GM06990 (cell line): ENCODE measurements at places on chromosomes 7 and 10.

DNA sequence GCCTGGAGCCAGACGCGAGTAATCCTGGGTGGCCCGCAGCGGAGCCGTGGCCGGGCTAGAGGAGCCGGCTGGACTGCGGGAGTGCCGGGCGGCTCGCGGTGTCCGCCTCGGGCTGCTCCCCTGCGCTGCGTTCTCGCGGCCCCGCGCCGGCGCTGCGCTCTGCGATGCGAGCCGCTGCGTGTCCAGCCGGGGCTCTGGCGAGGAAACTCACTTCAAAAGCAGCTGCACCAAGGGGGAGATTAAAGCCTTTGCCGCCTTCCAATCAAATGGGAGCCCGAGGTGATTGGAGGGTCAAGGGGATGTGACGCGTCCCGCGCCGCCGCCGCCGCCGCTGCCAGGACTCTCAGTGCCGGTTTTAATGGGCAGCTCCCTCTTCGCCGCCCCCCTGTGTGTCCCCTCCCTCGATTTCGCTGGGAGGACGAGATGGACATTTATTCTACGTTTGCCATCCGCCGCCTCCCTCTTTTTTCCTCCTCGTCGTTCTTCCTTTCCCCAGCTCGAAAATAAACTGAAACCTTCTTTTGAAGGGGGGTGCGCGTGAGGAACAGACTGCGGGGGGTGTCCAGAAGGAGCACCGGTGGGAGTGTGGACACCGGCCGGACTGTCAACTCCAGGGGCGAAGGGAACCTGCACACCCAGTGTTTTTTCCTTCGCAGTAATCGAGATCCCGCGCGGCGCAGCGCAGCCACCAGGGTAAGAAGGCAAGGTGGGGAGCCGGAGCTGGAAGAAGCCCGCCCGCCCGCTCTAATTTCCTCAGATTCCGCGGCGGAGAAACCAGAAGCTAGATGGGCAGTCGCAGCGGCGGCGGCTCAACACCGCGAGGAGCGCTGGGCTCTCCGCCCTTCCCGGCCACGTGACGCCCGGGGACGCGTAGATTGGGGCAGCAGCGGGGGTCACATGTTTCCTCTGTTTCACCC lies at the start of gene ZNF503:
ZNF503 (minus strand) TSS at position 196 of the 917 bp plus-strand sequence. CDS start 345 bp downstream, outside the sequence.
- peak; percentile 56 for DNase-seq

- no peak for DNase-seq
These were observed 61.7 kb upstream of the NPTX2 start for GRCh38 chr7:98555403-98555802.

DNA sequence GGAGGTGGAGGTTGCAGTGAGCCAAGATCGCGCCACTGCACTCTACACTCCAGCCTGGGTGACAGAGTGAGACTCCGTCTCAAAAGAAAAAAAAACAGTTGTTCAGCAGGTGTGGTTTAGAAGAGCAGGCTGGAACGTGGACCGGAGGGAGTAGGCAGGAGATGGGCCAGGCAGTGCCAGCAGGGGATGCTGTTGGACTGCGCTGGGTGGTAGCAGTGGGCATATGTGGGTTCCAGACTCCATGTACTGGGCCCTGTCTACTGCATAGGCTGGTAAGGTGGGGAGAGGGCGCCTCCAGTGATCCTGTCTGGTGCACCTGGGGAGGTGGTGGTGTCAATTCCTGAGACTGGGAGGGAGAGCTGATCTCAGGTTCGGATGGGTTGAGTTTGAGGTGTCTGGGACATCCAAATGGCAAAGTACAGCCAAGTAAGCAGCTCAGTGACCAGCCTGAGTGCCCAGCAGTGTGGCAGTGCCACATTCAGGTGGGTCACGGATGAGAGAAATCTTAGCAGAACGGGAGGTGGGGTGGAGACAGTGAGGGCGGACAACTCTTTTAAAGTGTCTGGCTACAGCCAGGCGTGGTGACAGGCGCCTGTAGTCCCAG lies 25.9 kb downstream of the SFXN4 start:
- no peak for DNase-seq

DNA sequence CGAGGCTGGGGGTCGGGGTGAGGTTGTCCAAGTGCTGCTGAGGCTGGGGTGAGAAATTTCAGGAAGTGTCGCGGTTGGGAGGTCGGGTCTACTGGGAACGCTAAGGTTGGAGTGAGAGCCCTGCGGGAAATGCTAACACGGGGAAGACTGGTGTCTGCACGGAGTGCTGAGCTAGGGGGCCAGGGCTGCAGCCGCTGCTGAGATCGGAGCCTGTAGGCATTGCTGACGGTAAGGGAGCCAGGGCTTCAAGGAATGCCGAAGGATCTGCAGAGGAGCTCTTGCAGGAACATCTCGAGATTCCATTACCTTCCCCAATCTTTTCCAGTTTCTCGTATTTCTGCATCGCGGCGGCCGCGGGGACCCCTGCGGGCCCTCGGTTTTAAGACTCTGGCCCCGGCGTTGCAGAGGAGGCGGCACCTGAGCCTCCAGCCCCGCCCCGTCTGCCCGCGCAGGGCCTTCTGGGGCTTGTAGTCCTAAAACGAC lies at the start of gene CDK5:
CDK5 (minus strand) TSS at position 392 of the 483 bp plus-strand sequence; CDS start at position 343, 49 bp downstream.
- no peak for DNase-seq

- no peak for DNase-seq
These were observed 41.1 kb downstream of the GLRX3 start for GRCh38 chr10:130177250-130177649.

- no peak for DNase-seq
These were observed 311.7 kb upstream of the HPS1 start for GRCh38 chr10:98758463-98758862.

GRCh38 chr7:151427705-151428377 lies 12.1 kb downstream of the CRYGN start:
- no peak for DNase-seq
